Thoracic aorta (tissue), 2 donors: ENCODE measurements at places on chromosomes 1 and 21. TPM values are rescaled to one million over a fixed set of nuclear protein-coding genes. Genes with fewer than 3 reads are reported as not detected.

- no peaks in the 10 kb centered on the region for H3K4me1 ChIP-seq
- no peaks in the 10 kb centered on the region for H3K27me3 ChIP-seq
- no peak overlapping the region for H3K27ac ChIP-seq
Observed at GRCh38 chr21:35422011-35422410, 372.9 kb upstream of the RUNX1 start.

- H3K36me3 ChIP-seq = no peaks in the 10 kb centered on the region
- H3K4me3 ChIP-seq = no peak overlapping the region
- H3K4me1 ChIP-seq = no peaks in the 10 kb centered on the region
Observed at GRCh38 chr1:11362547-11363021, 89.6 kb downstream of the UBIAD1 start.

- H3K4me1 ChIP-seq = peaks cover 9% of the 10 kb centered on the region
- no peaks in the 10 kb centered on the region for H3K36me3 ChIP-seq
- H3K27ac ChIP-seq = no peak overlapping the region
- no peaks in the 10 kb centered on the region for H3K27me3 ChIP-seq
- H3K4me3 ChIP-seq = no peak overlapping the region
Observed at GRCh38 chr21:41465176-41465781, 39.2 kb downstream of the MX1 start.

Gene CD53
- 60.9 TPM for total RNA-seq
